ENCODE measurements at places on chromosomes 3 and 15.

DNA sequence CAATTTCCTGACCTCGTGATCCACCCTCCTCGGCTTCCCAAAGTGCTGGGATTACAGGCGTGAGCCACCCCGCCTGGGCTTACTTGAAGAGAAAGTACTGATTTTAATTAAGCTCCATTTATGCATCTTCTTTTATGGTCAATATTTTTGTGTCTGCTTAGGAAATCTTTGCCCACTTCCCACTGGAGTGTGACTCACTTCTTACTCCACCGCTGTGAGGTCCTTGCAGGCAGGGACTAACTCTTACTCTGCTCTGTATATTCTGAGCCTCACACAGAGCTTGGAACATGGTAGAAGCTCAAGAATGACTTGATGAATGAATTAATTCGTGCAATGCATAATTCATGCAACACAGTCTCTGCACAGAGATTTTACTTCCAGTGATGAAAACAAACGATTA, 2.9 kb upstream of the TM4SF19 start:
- no peak for DNase-seq

GRCh38 chr15:59819092-59819491, 130.0 kb upstream of the BNIP2 start:
- no peak for DNase-seq

GRCh38 chr15:63190769-63191649, 1.6 kb downstream of the RAB8B start:
- no peak for DNase-seq

GRCh38 chr3:66423791-66424190, 77.0 kb downstream of the LRIG1 start:
- no peak for DNase-seq

DNA sequence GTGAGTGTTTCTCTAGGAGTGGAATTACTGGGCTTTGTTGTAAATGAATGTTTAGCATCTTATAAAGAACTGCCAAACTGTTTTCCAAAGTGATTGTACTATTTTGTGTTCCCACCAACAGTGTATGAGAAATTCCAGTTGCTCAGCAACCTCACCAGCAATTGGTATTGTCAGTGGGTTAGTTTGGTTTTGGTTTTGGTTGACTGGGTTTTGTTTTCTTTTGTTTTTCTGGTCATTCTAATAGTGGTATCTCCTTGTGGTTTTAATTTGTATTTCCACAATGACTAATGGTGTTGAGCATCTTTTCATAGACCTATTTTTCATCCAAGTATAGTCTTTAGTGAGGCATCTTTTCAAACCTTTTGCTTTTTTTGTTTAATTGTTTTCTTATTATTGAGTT, 27.1 kb downstream of the FILIP1L start:
- no peak for DNase-seq

GRCh38 chr3:105613120-105613519, 246.4 kb downstream of the ALCAM start:
- no peak for DNase-seq

DNA sequence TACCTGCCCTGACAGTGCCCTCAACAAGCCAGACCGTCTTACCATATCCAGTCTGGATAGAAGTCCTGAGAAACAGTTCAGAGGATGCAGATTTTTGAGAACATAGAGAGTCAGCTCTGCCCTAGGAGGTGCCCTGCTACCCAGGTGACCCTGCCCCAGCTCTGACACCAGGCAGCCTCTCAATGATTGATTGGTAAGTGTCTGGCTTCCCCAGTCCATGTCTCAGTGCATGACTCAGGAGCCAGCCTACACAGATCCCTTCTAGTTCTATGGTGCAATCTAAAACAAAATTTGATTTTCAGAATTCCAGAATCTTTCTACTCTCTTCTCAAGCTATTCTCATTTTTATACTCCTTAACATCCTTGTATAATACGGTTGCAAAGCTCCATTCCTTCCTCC, 292.1 kb downstream of the VPS13C start:
- no peak for DNase-seq

DNA sequence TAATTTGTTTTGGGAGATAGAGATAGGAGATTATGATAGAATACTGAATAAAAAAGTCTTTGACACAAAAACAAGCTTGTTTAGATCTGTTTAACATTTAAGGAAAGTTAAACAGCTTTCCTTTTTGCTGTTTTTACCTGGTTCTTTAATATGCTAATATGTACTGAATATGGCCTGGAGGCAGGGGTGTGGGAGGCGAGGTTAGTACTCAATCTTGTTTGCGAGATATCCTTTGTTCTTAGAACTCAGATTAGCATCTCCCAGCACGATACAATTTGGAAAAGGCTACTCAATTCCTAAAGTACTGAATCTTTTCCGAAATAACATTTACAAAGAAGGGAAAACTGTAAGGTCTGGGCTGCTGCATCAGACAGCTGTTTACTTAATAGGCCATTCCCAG, 40.8 kb upstream of the ST3GAL6 start:
- DNase-seq = no peak

DNA sequence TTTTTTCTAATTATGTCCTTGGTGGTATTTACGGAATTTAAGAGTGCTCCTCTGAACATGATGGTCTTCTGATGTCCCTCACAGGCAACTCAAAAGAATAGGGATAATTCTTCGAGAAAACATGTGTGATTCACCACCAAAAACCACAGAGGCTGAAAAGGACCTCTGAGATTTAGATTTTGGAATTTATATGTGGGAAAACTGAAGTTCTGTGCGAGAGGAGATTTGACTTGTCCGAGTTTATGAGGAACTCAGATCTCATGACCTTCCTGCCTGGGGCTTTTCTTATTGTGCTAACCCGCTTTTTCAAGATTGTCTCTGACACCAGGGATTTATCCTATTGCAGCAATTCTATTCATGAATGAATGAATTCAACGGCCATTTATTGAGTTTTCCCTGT, 142.4 kb downstream of the FAM43A start:
- DNase-seq = no peak

GRCh38 chr3:80550174-80550573, 782.4 kb upstream of the ROBO1 start:
- DNase-seq = no peak

DNA sequence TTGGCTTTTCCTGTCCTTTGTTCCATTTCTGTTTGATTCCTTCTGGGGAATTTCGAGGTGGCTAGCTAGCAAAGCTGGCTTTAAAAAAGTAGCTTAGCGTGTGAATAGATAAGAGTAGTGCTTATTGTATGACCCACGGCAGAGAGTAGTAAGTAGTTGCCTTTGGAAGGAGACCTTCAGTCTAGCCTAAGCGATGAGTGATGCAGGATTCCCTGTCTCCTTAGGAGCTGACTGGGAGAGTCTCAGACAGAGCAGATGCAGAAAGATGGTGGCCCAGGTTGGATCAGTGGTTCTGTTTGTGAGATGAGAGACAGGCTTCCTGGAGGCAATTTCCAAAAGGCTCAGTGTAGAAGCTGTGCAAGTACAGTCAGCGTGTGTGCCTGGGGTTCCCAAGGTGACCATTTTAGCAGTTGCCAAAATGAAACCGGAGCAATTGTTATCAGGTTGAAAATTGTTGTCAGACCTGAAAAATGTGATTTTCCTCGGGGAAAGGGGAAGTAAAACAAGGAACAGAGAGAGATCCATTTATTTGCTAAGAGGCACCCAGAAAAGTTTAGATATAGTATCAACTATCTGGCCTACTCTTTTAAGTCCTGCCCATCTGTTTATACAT, 681 bp upstream of the IL5RA start:
- DNase-seq = no peak

DNA sequence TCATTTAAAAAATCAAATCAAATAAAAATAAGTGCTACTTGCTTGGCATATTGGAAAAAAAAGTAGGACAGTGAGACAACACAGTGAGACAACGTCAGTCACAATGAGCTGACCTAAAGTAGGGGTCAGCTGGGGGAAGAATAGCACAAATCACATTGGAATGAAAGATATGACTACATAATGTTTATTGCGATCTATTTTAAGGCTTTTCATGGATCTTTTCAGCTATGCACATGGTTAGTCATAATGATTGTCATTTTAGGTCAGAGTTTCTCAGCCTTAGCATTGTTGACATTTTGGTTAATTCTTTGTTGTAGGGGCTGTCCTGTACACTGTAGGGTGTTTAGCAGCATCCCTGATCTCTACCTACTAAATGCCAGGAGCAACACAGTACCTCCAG, 44.5 kb downstream of the CMSS1 start:
- DNase-seq = no peak

DNA sequence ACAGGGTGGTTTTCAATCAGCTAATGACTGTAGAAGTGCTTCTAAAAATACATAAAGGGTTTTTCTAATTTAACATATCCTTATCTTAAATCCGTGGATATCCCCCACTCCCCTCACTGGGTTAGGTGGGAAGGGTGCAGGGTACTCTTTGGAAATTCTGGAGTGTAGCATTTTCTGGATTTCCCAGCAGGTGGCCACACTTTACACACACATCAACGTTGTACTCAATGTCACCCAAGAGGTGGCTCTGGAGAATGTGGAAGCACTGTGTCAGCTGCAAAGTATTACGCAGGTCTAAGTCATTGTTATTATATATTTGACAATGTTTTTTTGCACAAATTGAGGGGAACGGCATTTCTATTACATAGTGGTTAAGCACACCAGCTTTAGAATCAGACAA, 168.8 kb downstream of the CHDH start:
- DNase-seq = no peak

- DNase-seq = no peak
These were observed 97.8 kb downstream of the SHQ1 start for GRCh38 chr3:72750405-72750965.

DNA sequence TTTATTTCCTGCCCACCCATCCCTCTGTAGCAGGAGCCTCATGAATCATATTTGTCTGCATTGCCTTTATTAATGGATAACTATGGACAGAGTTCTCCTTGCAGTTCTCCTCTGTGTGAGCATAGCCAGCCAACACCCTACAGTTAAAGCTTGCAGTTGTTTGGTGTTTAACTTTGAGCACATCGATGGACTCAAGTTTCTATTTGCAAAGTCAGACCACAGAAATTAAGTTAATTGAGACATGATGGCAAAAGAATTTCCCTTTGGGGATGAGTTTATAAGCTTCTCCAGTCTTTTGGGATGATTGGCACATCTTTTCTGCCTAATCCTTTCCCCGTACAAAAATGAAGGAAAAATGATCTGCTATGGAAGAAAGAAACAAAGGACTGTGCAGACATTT, 398.9 kb upstream of the THBS1 start:
- DNase-seq = no peak

- DNase-seq = no peak
These were observed 2.8 kb downstream of the FYCO1 start for GRCh38 chr3:45992821-45993221.

GRCh38 chr3:25495304-25495703, 67.2 kb downstream of the RARB start:
- DNase-seq = no peak

GRCh38 chr3:49655731-49656285, 18.3 kb upstream of the APEH start:
- no peak for DNase-seq

- DNase-seq = no peak
These were observed 150.3 kb upstream of the STRIT1 start for GRCh38 chr3:155443815-155444214.

DNA sequence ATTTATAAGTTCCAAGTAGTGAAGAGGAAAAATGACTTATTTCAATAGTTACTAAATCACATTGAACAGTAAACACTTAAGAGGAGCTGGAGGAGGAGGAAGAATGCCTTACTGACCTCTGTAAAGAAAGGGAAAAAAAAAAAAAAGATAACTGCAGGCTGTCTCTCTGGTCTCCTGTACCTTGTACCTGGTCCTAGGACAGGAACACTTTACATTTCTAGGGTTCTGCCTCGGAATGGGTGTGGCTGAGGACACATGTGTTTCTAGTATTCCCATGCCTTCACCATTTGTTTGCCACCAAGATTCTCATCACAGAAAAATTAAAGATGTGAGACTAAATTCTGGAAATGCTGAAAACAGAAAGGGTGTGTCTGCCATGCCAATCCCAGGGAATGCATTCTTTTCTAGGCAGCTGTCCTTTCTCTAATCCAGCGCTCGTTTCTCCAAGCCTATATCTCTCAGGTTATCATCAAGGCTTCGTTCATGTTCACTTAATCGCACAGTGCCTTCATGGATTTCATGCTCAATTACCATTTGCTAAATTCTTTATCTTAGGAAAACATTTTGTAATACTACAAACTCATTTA, 1208.3 kb downstream of the OTOL1 start:
- DNase-seq = no peak

GRCh38 chr3:23112491-23112890, 90.6 kb upstream of the UBE2E2 start:
- DNase-seq = no peak

DNA sequence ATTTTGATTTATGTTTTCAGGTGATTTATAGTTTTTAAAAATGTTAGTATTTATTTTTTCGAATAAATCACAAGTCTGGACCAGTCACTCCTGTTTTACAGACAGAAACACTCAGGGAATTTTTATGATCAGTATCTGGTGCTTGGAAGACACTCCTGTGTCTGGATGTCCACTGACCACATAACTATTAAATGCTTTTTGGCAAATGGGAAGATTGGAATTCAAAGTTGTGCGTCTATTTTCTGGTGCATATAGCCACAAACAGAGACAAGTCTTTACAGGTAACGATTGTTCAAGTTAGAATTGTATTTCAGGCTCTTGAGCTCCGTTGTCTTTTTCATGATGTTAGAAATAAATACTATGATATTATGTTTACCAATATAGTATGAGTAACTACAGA, 12.2 kb downstream of the CP start:
- no peak for DNase-seq

DNA sequence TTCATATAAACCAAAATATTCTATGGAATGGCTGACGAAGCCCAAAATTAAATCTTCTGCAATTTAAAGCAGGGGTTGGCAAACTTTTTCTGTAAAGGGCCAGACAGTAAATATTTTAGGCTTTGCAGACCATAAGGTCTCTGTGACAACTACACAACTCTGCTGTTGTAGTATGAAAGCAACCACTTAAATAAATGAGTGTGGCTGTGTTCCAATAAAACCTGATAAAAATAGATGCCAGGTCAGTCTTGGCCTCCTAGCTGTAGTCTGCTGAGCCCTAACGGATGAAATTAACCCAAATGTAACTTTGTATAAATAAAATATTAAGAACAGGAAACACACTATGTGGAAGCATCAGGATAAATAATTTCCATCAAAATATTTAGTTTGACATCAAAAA, 104.2 kb downstream of the FBXL22 start:
- DNase-seq = no peak

DNA sequence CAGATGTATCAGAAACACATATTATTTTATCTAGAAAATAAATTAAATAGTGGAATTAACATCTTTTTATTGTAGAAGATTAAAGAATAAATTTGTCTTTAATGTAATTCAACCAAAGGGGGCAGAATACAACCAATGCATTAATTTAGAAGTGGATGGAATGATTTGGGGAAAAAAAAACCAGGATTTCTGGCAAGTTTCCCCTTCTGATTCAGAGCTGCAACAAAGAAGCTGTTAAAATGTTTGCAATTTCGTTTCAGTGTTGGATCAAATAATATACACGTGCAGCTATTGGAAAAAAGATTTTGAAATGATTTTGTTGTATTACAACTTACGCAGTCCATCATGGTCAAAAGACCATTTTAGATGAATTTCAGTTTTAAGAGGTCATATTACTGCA, 71.6 kb upstream of the ZNF280D start:
- DNase-seq = no peak
